ENCODE measurements at places on chromosomes 5 and 9.

- no peak for DNase-seq
Measured at GRCh38 chr9:107224252-107224651, 58.8 kb upstream of the RAD23B start.

- DNase-seq = no peak
Measured at GRCh38 chr9:21443849-21444625, 3.8 kb downstream of the IFNA1 start.

GRCh38 chr5:76376866-76377230 is 26.2 kb upstream of the IQGAP2 start:
- no peak for DNase-seq

DNA sequence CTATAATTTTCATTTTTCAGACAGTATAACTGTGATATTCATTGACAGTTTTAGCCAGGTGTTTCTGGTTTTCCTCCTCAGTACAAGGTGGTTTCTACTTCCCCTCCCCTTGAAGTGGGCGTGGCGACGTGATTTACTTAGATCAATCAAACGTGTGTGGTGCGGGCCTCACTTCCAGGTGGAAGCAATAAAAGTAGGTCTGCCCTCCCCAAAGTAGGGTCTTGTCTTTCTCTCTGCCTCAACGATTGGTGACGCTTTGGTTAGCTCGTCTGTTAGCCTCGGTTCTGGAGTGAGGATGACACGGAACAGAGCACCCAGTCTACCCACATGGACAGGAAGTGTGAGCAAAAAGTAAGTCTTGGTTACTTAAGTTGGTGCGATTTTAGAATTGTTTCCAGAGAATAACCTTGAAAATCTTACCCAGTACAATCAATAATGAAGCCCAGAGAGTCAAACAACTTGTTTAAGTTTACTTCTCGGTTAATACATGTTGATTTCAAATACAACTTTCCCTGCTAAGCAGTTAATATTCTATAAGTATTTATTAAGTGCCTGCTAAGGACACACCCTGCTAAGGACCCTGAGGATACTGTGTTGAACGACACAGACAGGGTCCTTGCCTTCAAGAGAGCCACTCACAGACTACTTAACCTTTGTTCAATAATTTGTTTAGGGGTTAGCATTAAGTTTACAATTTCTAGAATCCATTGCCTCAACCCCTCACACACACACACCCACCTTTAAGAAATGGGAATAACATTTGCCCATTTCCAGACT is 48.4 kb downstream of the COX7C start:
- no peak for DNase-seq

- no peak for DNase-seq
Measured at GRCh38 chr9:84189904-84190303, 150.7 kb downstream of the SLC28A3 start.

DNA sequence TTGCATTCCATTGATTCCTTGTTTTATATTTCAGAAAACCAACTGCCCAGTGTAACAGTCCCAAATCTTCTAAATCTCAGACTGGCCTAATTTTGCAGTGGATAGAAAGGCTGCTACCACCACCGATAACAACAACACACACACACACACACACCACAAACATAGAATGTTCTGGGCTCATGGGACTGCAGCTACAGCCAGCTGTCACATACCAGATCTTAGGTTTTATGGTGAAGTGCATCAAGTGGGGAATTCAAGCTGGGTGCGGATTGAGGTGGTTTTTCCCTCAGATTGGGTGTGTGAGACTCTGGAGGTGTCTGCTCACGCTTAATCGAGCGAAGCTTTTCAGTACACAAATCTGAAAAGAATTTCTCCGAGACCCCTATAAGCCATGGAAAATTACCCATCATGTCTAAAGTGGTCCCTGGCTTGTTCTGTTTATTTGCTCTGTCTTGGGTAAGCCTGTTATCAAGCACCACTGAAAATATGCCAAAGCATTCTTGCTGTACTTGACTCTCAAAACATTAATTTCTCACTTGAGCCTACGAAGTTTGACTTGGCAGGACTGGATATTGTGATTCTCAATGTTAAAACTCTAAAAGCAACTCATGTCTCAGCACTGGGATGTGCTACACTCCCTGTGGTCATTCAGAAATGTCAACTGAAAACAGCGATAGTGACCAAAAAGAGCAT is 71.1 kb downstream of the ALDH7A1 start:
- no peak for DNase-seq

DNA sequence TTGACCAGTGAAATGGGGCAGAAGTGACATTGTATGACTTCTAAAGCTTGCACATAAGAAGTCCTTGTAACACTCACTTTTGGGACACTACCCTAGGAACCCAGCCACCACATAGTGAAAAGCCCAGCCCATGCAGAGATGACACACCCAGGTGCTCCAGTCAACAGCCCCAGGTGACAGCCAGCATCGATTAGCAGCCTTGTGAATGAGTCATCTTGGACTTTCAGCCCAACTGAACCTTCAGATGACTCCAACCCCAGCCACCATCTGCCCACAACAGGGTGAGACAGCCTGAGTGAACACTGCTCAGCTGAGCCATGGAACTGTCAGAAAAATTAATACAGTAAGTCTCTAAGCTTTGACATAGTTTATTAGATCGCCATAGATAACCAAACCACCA is 458.6 kb downstream of the ZSWIM6 start:
- no peak for DNase-seq

DNA sequence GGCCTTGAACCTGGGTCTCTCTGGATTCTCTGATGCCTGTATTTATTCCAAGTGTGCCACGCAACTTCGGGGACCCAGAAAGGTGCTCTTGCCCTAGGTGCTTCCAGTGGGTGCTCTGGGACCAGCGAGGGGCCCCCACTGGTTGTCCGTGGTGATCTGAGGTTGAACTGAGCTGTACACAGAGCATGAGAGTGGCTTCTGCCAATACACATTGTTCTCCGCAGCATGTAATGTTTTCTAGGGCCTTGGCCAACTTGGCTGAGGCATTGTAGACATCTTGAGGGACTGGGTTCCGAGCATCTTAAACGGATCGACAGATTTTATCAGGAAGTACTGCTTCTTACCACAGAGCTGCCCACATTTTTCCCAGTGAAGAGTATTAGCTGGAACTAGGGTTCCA is 117.9 kb downstream of the MTX3 start:
- no peak for DNase-seq

GRCh38 chr9:3969590-3970260 is 330.1 kb downstream of the GLIS3 start:
- DNase-seq = no peak

DNA sequence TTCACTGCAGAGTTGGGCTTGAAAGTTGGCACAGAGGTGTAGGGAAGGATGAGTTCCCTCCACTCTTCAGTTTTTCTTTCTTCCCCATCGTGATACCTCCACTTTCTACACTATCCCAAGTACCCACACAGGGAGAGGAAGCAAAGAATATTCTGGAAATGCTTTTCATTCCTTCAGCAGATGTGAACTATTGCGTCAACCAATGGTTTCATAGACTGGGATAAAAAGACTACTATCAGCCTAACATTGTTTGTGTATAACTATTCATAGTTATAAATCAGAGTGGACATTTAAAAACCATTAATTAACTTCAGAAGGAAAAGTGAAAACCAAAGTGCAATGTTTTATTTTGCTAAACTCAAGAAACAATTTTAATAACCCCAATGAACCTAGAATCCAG is 63.6 kb upstream of the MAMDC2 start:
- DNase-seq = no peak

- DNase-seq = no peak
Measured at GRCh38 chr5:132451387-132451786, 39.2 kb downstream of the IRF1 start.
